Cerebellum (tissue), 4 donors: ENCODE measurements at places on chromosomes 7 and 10.

GRCh38 chr10:121710207-121710606 lies 112.0 kb upstream of the FGFR2 start:
- no peak for DNase-seq

DNA sequence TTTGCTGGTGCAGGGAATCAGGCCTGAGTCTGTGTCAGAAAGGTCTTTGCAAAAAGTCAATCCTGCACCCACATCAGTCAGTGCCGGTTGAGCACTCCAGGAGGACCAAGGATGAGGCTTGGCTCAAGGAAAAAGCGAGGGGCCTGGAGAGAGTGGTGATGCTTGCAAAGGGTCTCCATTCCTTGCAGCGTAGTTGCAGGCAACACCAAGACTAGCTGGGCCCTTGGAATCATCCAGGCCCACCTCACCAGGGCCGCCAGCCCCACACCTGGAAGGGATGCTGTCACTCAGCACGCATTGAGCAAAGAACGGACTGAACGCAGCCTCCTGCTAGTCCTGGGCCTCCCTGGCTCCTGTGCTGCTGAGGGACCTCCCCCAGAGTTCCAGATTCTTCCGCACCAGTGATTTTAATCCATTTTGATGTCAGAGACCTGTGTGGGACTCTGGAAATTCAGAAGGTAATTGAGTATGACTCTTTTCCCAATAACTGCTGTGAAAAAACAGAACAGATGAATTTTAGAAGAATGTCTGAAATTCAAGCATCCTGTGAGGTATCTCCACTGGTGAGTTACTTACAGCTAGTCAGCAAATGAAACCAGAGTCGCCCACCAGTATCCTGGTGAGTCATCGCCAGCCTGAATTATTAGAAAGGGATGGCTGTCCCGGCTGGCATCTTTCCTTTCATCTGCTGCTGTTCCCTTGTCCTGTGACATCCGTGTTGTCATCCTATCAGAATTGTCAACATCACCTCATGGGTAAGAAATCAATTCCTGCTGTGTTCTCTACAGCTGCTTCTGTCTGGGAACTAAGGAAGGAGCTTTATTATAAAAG lies 150.8 kb upstream of the NPS start:
- no peak for DNase-seq

GRCh38 chr7:3488829-3489228 lies 187.8 kb downstream of the SDK1 start:
- DNase-seq = no peak

- DNase-seq = no peak
Observed at GRCh38 chr7:158782761-158783401, 46.4 kb downstream of the ESYT2 start.

DNA sequence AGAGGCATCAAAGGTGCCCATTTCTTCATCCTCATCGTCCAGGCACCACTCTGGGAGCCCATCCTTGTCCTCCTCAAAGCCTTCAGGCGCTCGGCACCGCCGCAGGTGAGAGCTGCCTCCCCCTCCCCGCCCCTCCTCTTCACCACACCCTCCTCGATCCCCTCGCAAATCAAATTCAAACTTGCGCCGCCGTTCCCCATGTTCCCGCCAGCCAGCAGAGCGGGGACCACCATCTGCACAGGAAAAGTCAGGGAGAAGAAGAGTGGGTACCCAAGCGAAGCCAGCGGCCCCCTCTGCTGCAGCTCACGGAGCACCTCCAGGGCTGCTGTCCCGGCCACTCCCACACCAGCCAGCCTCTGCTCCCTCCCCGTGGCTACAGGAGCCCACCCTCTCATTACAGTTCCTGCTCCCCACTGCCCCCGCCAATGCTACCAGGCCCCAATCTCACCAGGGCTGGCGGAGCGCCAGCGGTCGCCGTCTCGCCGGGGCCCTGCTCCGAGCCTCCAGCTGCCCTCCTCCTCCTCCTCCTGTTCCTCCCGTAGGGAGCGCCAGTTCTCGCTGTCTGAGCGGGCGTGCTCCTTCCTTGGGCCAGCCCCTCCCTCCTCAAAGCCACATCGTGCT lies 7.7 kb downstream of the GIGYF1 start:
- DNase-seq = no peak

GRCh38 chr7:1993031-1993695 lies 239.6 kb downstream of the MAD1L1 start:
- no peak for DNase-seq

- no peak for DNase-seq
Observed at GRCh38 chr7:151601521-151602305, 82.0 kb upstream of the RHEB start.

DNA sequence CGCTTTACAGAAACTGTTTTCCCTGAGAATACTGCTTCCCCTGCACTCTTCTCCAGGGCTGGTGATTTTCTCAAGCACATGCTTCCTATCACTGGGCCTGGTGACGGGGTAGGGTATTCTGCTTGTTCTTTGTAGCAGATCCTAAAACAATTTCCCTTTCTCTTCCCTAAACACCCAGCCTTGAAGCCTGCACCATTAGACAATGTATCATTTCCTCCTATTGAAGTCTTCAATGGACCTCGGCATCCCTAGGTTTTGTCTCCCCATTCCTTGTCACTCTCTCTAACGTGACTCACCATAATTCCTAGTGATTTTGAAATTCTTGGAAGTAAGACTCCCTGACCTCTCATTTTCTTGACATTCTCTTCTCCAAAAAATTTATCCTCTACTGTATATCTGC lies 109.5 kb upstream of the GHITM start:
- DNase-seq = no peak

GRCh38 chr10:24715246-24715769 lies 8.4 kb downstream of the ARHGAP21 start:
- DNase-seq = no peak

DNA sequence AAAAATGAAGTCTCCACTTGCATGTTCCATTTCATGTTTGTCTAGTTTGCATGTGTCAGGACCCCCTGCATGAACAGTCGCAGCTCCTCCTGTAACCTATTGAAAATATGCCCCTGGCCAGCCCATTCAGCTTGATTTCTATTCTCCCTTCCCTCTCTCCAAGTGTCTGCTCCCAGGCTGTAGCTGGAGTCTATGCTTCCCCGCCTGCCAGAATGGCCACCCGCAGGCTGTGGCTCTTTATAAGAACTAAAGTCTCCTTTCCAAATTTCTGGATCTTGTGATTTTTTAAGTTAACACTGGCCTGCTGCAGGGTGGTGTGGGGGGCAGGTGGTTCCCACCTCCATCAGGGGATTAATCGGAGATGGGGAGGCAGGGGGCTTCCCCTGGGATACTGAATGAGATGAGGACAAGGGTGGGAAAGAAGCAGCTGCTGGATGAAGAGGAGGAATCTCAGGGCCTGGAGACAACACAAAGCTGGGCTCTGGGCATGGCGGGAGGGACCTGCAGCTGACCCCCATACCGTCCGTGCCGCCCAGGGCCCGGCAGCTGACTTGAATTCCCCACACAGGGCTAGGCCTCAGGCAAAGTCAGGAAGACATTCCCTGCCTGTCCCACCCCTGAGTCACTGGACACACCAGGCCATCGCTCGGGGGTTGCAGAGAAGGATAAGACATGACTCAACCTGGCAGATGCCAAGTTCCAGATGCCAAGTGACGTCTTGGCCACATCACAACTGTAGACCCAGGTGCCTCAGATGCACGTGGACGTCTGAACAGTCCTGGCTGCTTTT lies 399.5 kb upstream of the FOXK1 start:
- DNase-seq = no peak

DNA sequence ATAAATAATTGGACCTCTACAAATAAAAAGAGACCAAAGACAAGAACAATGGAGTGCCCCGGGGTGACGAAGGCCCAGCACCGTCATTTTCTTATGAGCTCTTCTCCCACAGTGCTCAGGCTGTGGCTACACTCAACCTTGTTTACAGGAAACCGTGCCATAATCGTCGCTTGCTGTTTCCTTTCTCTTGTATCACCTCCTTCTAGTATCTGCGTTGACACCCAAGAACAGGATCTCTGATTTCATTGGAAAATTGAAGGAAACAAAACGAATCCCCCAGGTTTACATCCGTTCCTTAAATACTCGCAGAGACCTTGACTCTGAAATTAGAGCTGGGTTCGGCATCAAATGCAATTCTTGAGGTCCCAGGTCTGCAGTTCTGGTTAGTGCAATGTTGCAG lies 1.7 kb upstream of the IGFBP3 start:
- no peak for DNase-seq

DNA sequence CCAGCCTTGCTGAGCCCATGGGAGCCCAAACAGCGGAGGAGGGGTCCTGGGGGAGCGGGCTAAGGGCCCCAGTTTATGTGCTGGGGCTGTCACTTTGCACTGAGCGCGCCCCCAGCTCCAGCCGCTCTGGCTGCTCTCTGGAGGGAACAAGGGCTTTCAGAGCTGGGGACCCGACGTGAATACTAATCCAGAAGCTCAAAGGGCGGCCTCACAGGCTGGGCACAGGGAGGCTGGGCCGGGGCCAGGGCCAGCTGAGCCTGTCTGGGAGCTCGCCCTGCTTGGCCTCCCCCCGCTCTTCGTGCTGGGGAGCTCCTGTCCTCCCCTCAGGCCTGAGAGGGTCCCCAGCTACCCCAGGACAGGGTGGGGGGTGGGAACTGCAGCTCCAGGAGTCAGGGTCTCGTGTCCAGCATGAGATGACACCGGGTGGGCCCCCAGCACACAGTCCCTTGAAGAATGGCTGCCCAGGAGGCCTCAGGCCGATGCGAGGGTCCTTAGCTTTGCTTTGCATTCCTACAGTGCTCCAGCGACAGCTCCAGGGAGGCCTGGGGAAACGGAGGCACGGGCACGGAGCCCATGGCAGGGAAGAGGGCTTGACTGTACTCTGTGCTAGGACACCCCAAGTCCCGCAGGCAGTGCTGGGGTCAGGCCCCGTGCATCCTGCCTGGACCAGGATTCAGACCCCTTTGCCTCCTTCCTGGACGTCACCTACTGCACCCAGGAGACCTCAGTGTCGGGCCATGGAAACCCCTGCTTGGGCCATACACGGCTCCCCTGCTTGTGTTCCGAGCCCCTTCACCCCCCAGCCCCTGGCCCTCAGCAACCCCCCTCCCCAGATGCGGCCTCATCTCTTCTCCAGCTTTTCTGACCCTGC lies 5.8 kb upstream of the AMZ1 start:
- no peak for DNase-seq

DNA sequence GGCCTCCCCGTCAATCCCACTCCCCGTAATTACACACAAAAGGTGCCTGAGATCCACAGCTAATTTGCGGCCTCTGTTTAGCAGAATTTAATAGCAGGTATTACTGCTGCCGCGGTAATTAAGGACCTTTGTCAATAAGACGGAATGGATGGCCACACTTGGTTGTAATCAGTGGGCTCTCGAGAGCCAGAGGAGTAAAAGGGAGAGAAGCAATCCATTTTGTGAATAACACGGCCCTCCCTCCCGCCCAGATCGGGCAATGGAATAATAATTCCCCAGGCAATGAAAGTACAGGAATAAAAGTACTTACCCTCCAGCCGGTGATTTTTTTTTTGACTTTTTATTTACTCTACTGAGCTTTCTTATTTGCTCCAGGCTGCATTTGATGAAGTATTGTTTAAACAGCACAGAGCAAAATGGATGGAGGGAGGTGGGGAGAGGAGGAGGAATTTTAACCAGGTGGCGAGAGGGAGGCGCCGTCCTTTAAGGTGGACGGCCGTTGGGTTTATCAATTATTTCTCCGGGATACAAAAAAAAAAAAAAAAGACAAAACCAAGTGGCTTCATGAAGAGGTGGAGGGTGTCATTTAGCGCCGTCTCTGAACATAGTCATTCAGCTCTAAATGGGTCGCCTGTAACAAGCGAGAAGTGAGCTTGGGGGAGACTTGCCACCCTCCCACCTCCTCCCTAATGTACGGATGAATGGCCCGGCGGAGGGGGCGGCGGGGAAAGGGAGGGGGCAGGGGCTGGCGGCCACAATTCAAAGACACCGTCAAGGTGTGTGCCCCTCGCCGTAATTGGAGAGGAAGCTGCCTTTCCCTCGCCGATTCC lies 120.3 kb downstream of the BUB3 start:
- no peak for DNase-seq

DNA sequence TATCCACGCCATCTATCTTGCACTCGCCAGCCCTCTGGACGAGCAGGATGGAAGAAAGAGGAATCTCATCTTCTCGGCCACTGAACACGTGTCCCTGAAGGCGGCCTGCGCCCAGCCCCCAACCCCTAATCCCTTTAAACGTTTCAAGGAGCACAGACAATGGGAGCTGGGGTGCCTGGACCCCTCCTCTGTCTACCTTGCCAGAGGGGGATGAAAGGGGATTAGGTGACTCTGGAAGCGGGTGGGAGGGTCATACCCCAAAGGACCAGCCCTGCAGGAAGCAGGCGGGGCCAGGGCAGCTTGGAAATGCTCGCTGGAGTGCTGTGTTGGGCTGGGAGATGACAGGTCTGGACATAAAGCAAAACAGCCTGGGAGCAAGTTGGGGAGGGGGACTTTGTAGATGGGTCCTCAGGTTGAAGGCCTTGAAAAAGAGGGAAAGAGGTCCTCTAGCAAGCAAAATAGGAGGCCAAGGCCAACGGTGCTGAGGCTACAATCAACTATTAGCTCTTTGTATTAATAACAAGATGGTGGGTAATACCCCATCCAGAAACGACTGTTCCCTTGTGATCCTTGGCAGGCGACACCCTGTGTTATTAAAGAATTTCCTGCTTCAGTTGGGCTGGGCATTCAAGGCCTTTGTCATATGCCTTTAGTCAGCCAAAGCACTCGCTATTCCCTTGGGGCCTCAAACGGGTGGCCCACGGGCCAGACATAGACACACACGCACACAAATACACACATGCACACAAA lies 126.5 kb upstream of the UNC5B start:
- no peak for DNase-seq

DNA sequence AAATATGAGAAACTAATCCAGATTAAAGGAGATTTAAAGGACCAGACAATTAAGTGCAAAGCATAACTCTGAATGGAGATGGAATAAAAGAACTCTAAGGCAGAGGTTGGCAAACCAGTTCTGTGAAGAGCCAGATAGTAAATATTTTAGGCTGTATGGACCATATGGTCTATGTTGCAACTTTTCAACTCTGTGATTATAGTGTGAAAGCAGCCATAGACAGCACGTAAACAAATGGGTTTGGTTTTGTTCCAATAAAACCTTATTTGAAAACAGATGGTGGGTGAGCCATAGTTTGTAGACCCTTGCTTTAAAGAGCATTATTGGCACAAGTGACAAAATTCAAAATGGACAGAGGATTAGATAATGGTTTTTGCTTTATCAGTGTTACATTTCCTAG lies 884.1 kb downstream of the CCSER2 start:
- no peak for DNase-seq

GRCh38 chr10:114239994-114240345 lies 916 bp downstream of the VWA2 start:
- no peak for DNase-seq

DNA sequence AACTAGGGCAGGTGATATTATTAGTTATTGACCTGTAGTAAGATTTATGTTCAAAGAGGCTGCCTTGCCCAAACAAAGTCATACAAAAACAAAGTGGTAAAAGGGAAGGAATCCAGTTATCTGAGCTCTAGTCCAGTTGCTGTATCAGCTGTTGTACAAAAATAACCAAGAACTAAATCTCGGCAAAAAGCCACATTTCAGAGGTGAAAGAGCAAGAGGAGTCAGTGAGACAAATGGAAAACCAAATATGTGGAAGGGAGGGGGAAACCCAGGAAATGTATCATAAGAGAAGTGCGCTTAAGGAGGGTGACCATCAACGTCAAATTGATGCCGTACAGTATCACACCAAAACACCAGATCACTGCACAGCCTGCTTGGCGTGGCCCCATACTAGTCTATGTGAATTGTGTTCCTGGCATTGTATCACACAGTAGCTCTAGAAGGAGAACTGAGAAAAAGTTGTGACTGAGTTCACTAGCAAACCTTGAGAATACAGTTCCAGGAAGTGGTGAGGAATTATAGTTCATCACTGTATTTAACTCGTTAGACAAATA lies 6.4 kb downstream of the AGBL3 start:
- no peak for DNase-seq
